Fibroblast of lung (primary cell): ENCODE measurements at places on chromosomes 5 and 9. TPM values are rescaled to one million over a fixed set of nuclear protein-coding genes. Genes with fewer than 3 reads are reported as not detected.

Gene SMIM3
- 34.9 and 59.9 TPM in 2 replicates for total RNA-seq

Gene PCDHB4
- total RNA-seq = 0.50 and 0.51 TPM in 2 replicates

Gene GAS1
- 7.4 and 15.2 TPM in 2 replicates for total RNA-seq

Gene EIF4E1B
- not detected in 2 replicates for total RNA-seq

Gene NFIB
- total RNA-seq = 36.3 and 56.0 TPM in 2 replicates

Gene CER1
- total RNA-seq = not detected in 2 replicates

Gene PDE6A
- total RNA-seq = under 0.01 TPM in 2 replicates

DNA sequence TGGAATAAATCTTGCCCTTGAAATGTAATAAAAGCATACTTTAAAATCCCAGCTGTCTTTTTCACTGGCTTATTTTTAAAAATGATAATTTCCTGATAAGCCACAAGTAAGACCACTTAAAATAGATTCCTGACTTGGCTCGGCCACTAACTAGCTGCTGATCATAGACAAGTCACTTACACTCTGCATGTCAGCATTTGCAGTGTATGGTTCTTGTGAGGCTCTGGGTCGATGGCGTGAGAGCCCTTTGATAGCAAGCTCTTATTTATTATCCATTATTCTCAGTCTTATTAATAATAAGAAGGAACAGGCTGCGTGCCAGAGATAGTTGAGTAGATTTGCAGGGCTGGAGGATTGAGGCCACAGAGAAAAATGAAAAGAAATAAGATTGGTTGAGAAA is 110.7 kb upstream of the IL12B start:
- no peak for DNase-seq

DNA sequence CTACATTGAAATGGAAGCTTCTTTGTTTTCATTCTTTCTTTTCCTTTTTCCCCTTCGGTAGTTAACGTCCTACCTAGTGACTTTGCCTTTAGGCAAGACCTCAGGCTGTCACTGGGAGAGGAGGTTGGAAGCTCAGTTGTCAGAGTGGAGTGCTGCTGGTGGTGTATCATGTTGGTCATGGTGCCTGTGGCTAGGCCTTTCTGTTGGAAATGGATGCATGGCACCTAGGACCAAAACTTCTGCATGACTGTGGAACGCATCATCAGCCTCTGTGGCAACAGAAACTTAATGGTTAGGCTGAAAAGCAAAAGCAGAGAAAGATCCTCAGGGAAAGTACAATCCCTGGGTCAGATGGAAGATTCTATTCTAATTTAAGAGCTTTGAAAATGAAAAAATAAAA is 57.9 kb downstream of the OSTF1 start:
- DNase-seq = peak; percentile 64

GRCh38 chr9:20407013-20407412 is 215.3 kb downstream of the MLLT3 start:
- no peak for DNase-seq

DNA sequence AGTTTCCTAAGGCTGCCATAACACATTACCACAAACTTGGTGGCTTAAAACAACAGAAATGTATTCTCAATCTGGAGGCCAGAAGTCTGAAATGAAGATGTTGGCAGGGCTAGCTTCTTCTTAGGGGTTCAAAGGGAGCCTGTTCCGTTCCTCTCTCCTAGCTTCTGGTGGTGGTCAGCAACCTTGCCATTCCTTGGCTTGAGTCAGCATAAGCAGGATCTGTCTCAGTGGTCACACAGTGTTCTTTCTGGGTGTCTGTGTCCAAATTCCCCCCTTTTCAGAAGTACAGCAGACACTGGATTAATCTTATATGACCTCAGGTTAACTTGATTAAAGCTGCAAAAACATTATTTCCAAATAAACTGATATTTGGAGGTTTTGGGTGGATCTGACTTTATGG is 2.1 kb upstream of the OSMR start:
- DNase-seq = no peak

DNA sequence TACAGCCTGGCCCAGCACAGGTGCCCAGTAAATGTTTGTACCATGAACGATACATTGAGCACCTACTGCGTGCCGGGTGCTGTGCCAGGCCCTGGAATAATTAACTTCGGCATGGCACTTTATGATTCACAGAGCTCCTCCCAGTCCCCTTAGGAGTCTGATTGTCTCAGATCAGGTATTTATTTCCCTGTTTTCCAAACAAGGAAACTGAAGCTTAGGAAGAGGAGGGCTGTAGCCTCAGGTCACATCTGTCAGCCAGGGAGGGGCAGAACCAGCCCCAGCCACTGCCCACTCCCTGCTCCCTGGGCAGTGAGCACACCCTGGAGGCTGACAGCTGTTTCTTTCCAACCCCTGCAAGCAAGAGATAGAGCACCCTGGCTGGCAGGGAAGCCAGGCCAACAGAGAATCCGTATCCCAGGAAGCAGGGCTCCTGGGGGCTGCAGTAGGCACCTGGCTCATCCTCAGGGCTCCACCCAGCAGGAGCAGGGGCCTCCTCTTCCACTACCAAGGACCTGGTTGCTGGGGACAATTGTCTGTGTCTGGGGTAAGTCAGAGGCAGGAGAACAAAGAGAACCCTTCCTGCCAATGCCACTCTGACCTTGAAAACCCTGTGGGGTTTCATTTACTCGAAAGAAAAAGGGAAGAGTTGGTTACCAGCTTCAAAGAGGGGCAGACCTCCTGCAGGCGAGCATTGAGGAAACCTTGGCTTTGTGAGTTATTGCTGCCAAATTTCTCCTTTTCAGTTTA is 69.0 kb downstream of the DAB2IP start:
- DNase-seq = no peak

DNA sequence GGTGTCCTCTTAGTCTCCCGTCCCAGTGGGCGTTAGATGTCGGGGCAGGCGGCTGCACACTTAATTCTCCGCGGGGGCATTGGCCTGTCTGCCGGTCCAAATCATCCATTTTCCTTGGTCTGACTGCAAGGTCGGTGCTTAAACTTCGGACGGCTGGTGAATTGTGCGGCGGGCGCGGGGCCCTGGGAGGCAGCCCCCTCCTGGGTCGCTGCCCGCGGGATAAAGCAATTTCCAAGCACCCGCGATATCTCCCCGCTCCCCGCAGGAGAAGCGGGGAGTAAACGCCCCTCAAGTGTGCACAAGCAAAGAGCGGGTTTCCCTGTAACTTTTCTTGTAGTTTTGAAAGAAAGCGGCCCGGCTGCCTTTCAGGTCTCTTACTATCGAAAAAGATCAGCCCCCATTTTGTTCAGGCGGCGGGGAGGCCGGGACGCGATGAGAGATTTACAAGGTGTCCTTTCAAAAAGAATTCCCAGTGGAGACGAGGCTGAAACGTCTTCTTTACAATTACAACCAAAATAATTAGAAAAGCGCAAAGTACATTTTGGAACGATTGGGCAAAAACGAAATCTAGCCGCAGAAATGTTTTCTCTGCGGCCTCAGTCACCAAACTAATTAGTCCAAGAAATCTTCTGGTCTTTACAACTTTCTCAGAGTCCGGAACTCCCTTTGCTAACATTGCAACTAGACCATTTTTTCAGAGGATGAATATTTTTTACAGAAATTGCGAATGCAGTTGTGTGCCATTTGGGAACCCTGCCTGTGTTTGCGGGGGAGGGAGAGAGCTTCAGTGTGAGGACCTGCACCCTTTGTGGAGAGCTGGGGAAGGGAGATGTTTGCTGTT is 1.8 kb downstream of the IRX1 start:
- DNase-seq = peak; percentile 52

- DNase-seq = no peak
These were observed 24.7 kb downstream of the DNAJA1 start for GRCh38 chr9:33049680-33050361.

DNA sequence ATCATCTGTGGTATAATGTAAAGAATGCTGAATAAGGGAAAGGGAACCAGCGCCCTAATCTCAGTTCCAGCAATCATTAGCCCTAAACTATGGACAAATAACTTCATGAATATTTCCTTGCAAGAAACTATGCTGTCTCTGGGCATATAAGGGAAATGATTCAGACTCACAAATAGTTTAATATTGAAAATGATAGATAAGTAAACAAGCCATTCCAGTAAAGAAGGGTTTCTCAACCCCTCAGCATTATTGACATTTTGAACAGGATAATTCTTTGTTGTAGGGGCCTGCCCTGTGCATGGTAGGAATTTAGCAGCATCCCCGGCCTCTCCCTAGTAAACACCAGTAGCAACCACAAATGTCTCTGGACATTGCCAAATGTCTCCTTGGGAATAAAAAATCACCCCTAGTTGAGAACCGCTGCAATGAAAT is 23.8 kb downstream of the C5 start:
- DNase-seq = peak; percentile 50

DNA sequence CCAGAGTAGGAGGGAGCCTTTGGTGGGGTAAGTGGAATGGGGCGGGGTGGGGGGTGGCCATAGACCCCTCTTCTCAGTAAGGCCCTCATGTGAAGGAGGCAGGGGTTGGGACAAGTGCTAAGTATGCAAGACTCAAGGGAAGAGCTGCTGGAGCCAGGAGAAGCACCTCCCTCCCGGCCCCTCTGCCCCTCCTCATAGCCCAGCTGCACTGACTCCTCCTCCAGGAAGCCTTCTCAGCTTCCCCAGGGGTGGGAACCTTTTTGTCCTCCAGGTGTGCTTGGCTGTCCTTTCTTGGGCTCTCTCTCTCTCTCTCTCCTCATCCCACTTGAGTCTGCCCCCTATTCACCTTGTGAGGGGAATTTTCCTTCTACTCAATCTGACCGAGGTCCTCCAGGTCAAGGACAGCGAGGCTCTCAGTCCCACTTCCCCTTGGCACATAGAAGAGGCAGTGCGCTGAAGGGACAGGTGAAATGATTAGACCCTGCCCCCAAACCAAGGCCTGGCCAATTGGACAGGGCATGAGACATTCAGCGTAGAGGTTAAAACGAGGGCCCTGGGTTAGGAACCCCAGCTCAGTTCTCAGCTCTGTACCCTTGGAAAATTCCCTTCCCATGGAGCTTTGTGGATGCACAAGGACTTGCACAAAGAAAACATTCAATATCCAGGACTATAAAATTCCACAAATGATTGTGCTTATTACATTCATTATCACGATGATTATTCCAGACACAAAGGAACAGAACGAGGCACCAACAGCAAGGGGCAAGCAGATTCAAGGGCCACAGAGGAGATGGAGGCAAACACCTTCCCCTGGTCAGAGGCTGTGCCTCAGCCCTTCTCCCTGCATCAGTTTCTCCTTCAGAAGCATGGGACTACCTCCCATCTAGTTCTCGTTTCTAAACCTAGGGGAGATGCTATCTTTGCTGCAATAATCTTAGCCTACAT is 45.6 kb upstream of the IL17B start:
- DNase-seq = peak; percentile 43

GRCh38 chr9:81823672-81824554 is 104.3 kb upstream of the SPATA31D4 start:
- DNase-seq = no peak

DNA sequence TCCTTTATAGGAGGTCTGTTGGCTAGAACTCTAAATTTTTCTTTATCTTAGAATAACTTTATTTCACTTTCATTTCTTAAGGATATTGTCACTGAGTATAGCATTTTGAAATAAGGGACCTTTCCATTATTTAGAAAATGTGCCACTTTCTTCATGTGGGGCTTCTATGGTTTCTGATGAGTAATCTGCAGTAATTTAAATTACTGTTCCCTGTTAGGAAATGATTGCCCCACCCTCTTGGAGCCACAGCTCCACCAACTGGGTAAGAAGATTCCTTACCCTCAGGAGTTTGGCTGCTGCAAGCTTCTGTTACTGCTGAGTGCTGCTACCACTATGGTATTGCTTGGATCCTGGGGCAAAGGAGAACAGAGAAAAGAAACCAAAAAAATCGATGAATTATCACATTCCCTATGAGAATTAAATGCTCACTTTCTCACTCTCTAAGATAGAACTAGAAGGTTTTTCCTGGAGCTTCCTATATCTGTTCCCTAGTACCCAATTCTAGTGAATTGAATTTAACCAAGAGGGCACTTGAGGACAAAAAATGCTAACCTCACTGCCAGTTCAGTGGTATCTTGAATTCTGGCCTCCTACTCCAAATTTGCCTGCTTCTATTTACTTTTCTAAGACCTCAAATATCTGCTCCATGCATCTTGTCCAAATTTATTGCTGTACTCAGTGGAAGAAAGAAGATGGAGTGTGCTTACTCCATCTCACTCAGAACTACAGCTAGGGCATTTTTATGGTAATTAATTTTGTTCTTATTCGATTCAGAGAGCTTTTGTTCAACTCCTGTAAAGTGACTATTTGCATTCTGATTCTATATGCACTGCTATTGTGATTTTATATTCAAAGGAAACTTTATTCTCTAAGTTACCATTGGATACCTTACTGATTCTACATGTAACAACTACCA is 2111.3 kb downstream of the MAT2B start:
- DNase-seq = peak; percentile 64

GRCh38 chr9:125908136-125908535 is 161.0 kb downstream of the PBX3 start:
- DNase-seq = peak; percentile 15

- peak; percentile 62 for DNase-seq
These were observed 367.5 kb downstream of the DEPDC1B start for GRCh38 chr5:60332244-60333004.

GRCh38 chr5:154766558-154767281 is 11.5 kb downstream of the LARP1 start:
- no peak for DNase-seq

DNA sequence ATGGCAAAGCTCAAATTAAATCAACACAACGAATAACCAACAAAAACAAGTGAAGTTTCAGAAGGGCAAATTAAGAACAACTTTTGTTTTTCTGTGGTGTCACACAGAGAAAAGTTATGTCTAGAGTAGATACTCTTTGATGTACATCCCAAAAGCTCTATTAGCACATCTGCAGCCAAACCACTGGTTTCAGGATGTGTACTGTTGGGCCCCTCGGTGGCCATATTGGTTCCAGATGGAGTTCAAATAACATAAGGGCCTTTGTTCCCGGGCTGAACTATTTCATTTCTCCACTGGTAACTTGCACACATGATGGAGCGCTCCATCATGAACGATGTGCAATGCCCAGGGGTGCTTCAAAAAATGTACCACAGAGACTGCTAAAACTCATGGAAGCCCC is 126.1 kb downstream of the SEMA5A start:
- DNase-seq = no peak

DNA sequence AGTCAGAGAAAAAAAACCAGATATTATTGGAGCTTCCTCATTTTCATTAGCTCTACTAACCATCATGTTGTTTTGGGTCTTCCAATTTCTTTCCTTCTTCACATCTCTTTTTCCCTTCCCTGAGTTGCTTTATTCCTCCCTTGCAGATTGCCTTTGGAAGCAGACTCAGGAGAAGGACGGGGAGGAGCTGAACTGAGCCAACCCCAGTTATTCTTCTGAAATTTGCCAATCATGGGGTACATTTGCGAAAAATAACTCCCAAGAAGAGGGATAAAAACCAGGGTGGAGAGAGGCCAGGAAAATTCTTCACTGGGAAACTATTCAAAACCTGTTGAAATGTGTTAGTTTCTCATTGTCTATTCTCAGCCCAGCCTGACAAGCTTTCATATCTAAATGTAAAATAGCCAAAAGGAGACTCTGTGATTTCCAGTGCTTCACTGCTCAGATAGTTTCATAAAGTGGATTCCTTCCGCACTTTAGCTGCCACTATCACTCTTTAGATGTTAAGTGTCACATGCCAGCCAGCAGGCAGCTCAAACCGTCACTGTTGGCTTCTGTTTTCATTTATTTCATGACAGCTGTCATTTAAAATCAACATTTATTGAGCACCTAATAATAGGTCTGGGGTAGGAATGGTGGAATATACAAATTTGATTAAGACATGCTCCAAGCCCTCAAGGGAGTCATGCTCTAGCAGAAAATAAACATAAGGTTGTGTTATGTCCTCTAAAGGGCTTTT is 204.5 kb downstream of the SREK1 start:
- DNase-seq = no peak

- DNase-seq = peak; percentile 59
These were observed 8.5 kb downstream of the KLF9 start for GRCh38 chr9:70405808-70406433.
